Right cardiac atrium (tissue), 5 donors: ENCODE measurements at places on chromosomes 1 and 21. TPM values are rescaled to one million over a fixed set of nuclear protein-coding genes. Genes with fewer than 3 reads are reported as not detected.
A peak's percentile ranks its signal among the peaks of the same experiment; 100 is the strongest.

RPE65 gene
- total RNA-seq: not detected

LRRC38 gene
- 0.43 TPM for total RNA-seq

LIPI gene
- not detected for total RNA-seq

PPIAL4G gene
- total RNA-seq: not detected

DNA sequence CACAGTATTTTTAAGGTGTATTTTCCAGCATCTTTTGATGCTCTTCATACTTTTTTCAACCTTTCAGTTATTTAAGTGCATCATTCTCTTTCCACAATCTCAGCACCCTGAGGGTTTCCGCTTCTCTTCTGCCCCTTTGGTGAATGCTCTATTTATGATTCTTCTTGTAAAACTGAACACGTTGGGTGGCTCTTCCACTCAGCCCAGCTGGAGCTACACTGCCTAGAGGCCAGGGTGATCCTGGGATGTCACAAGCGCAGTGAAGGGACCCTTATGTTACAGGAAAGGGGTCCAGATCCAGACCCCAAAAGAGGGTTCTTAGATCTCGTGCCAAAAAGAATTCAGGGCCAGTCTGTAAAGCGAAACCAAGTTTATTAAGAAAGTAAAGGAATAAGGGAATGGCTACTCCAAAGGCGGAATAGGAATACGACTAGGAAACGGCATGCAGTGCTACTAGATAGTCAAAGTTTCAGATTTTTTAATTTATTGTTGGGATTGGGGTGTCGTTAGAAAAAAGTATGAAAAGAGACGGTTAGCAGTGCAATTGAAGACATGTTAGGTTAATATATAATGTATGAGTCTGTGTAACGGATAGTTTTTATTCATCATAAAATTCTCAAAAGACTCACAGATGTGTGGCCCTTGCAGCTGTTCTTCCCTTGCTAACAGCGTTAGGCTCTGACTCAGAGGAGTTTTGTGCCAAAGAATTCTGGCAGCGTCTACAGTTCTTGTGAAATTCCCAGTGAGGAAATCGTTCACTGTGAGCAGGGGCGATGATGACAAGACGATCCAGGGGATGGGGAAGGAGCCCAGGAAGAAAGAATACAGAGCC lies 14.4 kb upstream of the ERVH48-1 start:
- peak; percentile 76 for DNase-seq

GRCh38 chr1:204528677-204529076 lies 12.5 kb downstream of the MDM4 start:
- DNase-seq: no peak

GRCh38 chr1:58524353-58524945 lies 22.1 kb downstream of the OMA1 start:
- no peak for DNase-seq

DNA sequence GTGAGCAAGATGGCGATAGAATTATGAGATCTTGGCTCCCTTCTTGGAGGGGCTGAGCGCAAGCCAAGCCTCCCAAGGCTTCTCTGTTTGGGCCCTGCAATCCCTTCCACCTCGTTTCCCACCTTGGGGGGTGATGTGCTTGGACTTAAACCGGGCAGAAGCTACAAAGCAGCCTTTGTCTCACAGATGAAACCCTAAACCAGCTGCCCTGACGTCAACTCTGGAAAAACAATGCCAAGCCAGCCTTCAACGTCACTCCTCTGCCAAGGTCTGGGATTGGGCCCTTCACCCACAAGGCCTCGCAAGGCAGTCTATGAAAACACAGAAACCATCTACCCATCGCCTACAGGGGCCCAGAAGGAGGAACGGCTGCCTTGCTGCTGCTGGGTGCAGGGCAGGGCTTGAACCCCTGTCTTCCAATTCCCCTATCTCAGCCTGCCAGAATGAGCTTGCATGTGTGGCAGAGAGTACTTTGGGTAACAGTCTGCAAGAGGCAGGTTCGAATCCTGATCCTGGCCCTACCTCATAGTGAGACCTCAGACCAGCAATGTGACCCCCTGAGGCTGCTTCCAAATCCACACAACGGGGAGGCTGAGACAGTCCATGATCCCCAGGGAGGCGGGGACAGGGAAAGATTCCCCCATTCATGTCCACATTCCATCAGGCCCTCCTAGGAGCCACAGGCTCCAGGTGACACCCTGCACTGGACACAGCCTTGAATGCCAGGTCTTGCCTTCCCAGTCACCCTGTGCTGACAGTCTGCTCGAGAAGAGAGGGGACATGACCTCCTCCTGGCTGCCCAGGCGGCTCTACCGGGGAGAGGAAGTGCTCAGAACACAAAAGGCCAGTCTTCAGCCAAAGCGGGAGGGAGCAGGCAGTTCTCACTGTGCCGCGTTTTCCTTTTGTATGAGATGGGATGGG lies 15.0 kb downstream of the IFFO2 start:
- DNase-seq: peak; percentile 73

GRCh38 chr1:243217349-243217748 lies 37.7 kb downstream of the CEP170 start:
- DNase-seq: no peak

GRCh38 chr1:99808391-99809115 lies 41.6 kb upstream of the AGL start:
- no peak for DNase-seq

- no peak for DNase-seq
These were observed 5.2 kb downstream of the IRF2BP2 start for GRCh38 chr1:234604495-234605398.

- no peak for DNase-seq
These were observed 8.7 kb downstream of the FGR start for GRCh38 chr1:27626031-27626935.

DNA sequence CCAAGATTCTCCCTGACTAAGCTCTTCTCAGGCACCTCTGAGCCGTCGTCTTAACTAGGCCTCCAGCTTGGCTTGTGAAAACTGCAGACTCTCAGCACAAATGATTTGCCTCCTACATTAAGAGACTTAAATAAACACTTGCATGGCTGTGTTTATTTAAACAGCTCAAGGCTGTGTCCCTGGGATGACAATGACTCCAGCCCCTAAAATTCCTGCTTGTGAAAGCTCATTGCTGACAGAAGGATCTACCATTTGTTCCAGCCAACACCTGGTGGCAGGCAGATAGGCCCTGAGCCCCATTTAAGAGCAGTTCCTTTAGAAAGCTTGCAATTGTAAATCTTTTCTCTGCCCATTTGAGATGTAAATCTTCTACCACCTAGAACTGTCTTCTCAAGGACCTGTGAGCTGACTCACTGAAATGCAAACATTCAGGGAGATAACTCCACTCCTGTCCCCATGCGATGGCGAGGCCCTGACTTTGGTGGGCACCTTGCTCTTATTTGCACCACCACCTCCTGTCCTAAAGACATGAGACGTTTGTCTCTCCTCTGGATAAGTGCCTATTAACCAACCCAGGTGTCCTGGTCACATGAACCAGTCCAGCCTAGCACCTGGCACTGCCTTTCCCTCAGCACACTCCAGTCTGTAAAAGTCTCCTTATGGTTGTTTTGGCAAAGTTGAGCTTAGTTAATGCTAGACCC lies 15.1 kb upstream of the PCP4 start:
- no peak for DNase-seq

GRCh38 chr1:152086760-152087159 lies 2.1 kb downstream of the TCHHL1 start:
- no peak for DNase-seq
